Mesenchymal stem cell (in vitro differentiated cells and primary cell): ENCODE measurements at places on chromosomes 2 and 18.

DNA sequence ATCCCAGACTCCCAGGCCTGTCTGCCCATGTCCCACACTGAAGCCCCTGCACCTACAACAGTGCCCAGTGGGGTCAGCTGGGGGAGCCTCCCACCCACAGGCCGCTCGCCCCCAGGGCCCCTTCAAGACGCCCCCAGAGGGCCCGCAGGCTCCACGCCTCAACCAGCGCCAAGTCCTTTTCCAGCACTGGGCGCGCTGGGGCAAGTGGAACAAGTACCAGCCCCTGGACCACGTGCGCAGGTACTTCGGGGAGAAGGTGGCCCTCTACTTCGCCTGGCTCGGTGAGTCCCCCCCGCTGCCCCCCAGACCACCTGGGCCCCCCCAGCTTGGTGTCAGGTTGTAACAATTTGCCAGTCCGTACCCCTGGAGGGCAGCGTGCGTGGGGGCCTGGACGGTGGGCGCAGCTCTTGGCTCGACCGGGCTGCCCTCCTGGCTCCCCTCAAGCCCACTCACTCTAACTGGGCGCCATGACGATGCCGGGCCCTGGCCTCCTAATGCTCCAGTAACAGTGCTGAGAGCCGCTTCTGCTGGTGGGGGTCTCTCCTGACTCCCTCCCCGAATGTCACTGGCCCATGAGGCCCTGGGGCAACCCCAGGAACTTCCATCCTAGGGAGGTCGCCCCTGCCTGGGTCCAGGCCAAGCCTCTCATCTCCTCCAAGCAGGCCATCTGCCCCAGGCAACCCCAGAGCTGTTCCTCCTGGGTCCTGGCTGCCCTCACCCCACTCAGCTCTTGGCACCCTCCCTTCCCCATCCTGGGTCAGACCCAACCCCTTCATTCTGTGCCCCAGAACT, 14.9 kb downstream of the ANO7 start:
- no peak for DNase-seq

DNA sequence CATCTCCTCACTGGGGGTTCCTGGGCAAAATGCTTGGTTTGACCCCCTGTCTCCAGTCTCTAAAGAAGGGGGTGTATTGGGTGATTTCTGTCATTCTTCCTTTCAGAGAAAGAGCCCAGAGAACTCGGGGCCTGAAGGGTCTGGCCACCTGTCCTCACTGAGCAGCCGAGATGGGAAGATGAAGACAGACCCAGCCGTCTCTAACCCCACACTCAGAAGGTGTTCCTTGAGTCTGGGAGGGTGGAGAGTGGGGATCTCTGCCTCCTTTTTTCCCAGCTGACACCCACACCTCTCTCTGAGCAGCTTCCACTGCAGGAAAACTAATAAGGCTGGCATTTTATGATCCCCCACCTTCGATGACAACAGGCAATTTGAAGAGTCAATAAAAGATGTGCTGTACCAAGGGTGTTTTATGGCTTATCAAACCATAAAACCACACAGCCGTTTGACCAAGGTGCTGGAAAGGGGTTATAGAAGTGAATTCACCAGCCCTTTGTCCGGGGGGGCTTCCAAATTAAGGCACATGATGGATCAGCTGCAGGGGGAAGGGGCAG, 213.8 kb downstream of the SMAD2 start:
- no peak for DNase-seq

GRCh38 chr18:22961156-22961555, 28.0 kb downstream of the RBBP8 start:
- no peak for DNase-seq

DNA sequence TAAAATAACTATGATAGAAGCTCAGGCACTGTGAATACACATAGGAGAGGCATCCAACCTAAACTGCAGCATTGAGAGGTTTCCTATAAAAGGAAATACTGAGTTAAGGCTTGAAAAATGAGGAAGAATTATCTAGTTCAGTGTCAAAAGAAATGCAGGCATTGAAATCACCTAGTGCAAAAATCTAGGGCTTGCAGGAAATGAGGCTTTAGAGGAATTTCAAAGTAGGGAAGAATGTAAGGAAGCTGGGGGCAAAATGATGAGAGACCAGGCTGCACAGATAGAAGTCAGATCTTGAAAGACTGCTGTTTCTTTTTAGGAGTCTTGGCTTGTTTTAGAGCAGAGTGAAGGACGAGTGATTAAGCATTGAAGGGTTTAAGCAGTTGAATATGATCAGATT, 28.1 kb upstream of the SCYGR2 start:
- no peak for DNase-seq

DNA sequence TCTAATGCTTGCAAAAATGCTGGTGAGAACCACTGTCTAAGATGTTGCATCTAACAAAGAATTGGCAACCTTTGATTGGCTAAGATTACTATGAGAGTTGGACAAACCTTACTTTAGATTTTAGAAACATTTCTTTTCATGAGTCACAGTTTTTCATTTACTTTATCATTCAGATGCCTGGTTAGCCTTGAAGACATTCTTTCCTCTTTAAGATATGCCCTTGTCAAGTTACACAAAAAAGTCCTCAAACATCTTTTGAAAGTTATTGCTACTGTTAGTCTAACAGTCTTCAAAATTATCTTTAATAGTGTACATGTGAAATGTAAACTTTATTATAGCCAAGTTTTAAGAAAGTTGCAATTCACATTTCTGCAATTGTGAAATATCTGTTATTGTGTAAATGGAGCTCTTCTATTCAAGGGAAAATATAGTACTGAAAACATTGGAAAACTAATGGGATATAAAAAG, 276.3 kb downstream of the RND3 start:
- peak; percentile 44 for DNase-seq

DNA sequence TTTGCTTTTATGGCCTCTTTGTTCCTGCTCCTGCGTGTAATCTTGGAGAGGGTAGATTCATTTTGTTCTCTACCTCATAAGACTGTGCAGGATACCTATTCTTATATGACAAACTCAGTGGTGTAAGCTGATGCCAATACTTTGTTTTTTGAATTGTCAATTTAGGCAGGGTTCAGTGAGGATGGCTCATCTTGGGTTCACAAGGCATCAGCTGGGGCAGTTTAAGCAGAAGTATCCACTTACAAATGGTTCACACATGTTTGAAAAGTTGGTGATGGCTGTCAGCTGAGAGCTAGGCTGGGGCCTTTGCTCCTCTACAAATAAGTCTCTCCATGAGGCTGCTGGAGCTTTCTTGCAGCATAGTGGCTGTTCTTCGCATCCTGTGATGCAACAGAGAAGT, 920.6 kb upstream of the PIK3C3 start:
- DNase-seq, result no peak

DNA sequence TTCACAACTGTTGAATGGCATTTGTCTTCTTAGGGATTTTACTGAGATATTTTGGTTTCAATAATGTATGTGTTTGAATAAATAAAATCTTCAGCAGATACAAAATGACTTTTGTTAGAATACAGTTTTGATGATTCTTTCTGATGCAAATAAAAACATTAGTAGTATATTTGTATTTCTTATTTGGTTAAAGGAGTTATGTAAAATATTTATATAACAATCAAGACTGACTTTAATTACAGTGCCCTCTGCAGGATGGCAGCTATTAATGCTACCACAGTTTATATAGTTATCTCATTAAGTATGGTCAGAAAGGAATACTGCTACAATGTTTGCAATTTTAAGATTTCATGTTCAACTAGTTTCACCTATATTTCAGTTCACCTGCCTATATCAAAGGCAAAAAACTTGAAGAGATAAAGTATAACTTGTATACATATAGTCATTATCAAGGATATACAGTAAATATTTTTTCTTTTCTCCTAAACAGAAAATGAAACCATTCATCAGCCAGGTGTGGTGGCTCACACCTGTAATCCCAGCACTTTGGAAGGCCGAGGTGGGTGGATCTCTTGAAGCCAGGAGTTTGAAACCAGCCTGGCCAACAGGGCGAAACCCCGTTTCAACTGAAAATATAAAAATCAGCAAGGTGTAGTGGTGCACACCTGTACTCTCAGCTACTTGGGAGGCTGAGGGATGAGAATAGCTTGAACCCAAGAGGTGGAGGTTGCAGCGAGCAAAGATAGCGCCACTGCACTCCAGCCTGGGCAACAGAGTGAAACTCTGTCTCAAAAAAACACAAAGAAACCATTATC, 19.8 kb downstream of the ARL5A start:
- DNase-seq, result peak; percentile 24

GRCh38 chr2:7825591-7826312, 856.1 kb upstream of the ID2 start:
- no peak for DNase-seq

DNA sequence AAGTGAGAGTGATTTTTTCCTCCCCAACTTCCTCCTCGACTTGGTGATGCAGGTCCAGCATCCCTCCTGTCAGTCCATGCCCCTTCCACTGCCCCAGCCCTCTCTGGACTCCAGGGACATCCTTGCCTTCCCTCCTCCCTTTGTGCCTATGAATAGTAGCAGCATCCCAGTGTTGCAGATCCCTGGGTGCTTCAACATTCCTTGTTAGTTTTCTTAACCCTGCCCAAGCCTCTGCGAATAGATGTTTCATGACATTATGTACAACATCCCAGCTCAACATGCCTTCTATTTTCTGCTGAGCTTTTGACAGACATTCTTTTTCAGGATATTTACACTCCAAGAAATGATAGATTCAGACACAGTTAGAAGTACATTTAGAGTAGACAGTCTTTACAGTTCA, 35.3 kb upstream of the CCDC150 start:
- no peak for DNase-seq

- peak; percentile 87 for DNase-seq
Observed at GRCh38 chr2:84958135-84959059, 12.6 kb upstream of the KCMF1 start.

- no peak for DNase-seq
Observed at GRCh38 chr18:50620319-50620718, 60.4 kb downstream of the MAPK4 start.

DNA sequence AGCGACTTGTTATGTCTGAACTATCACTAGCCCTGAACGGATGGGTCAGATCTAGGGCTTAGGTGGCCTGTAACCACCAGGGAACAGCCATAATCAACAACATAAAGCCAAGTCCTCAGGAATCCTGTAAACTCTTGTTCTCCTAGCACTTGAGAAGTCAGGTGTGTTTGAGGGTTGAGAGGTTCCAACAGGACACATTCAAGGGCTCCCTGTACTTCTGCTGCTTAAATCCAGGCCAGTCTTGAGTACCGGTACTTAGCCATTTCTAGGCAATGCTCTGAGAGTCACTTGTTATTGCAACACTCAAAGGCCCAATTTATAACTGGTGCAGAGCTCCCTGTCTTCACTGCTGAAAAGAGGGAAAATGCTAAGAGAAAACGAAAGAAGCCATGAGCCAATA, 21.6 kb upstream of the SLC40A1 start:
- no peak for DNase-seq

GRCh38 chr2:23510471-23510870, 125.5 kb downstream of the KLHL29 start:
- DNase-seq, result no peak

DNA sequence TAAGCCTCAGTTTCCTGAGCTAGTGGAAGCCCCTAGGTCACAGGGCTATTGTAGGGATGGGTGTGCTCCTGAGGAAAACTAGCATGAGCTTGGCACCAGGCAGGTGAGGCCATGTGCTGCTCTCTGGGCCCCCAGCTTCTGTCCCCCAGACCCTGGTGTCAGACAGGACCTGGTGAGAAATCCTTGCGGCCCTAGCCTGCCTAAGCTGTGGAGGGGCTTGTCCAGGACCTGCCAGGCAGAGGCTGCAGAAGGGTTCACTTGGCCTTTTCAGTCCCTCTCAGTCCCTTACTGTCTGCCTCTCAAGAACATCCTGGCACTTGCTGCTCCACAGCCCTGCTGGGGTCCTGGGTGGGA, 58.4 kb downstream of the ZFP36L2 start:
- no peak for DNase-seq

- DNase-seq, result no peak
Observed at GRCh38 chr2:179349670-179350303, 85.2 kb upstream of the SESTD1 start.

DNA sequence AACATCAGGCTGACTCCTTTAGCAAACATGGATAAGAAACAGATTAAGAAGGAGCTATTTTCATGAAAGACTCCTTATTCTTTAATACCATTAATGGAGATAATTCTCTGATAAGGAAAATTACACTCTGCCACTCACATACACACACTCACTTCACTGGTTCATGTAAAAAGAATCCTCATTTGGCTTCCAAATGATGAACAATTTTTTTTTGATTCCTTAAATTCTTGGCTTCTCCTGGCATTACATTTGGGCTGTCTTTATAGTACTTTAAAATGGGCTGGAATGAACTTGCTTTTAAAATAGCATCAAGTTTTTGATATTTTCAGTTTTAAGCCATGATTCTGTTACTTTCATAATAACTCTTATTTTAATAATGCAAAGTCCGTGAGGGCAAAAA, 328.6 kb downstream of the SLC8A1 start:
- DNase-seq, result no peak

- no peak for DNase-seq
Observed at GRCh38 chr2:141941210-141941714, 189.6 kb downstream of the LRP1B start.

DNA sequence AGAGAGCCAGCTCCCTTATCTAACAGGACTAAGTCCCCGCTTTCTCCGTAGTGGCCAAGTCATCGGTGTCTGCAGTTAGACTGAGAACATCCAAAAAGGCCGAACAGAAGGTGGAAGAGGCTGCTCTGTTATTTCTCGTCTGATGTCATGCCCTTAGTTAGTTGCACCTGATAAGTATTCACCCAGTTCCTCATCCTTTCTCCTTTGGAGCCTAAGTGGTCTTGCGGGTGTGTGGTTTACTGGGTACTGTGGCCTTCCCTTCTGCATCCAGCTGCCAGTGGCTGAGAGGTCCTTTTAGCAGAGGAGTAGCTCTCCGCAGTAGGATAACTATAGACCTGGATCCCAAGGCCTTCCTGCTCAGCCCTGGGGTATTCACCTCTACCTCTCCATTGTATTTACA, 211.6 kb downstream of the BCL2 start:
- DNase-seq, result no peak

DNA sequence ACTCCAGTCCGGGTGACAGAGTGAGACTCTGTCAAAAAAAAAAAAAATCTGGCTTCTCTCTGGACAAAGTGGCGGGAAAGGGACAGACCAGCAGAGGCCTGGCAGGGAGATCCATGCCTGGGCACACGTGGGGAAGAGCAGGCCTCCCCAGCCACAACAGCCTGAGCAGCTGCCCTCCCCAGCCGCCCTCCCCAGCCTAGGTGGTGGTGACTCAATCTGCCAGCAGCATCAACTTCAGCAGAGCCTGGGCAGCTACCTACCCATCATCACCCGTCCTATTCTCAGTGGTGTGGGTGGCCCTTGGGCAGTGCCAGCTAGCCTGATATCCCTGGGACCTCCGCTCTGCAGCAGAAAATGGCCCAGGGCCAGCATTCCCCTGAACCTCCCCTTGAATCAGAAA, 612.4 kb downstream of the FBXO15 start:
- DNase-seq, result no peak

DNA sequence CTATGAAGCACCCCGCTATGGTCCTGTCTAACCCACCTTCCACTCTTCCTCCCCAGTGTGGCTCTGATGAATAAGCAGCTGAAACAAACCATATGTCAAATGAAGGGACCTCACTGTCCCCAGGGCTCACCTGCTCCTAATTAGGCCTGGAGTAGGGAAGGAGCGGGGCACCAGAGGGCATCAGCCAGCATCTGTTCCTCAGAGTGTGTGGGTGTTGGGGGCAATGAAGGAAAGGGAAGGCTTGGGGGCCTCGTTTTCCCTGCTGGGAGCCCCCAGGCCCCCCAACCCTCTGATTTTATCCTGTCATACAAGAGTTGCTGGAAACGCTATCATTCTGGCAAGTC, 274.7 kb downstream of the HAUS1 start:
- DNase-seq, result no peak

- no peak for DNase-seq
Observed at GRCh38 chr2:102506743-102507142, 33.7 kb downstream of the SLC9A4 start.

- no peak for DNase-seq
Observed at GRCh38 chr2:36473230-36473629, 117.7 kb downstream of the CRIM1 start.

GRCh38 chr2:16044946-16045456, 104.7 kb downstream of the MYCN start:
- no peak for DNase-seq
